Activated CD8-positive, alpha-beta memory T cell treated with anti-CD3 and anti-CD28 coated beads for 36 hours (primary cell): ENCODE measurements at places on chromosomes 4 and X. TPM values are rescaled to one million over a fixed set of nuclear protein-coding genes. Genes with fewer than 3 reads are reported as not detected.

Gene PRR27
- total RNA-seq: not detected

Gene NPY1R
- total RNA-seq: not detected

Gene MAOB
- not detected for total RNA-seq

Gene TMPRSS11A
- total RNA-seq: not detected

Gene TMEM175
- 17.3 TPM for total RNA-seq

Gene VCX2
- not detected for total RNA-seq

Gene TRPC5OS
- total RNA-seq: not detected
